ENCODE measurements at places on chromosomes 3 and 15.

- DNase-seq = no peak
Observed at GRCh38 chr15:61888074-61888780, 172.0 kb downstream of the VPS13C start.

GRCh38 chr15:67109141-67110034, 44.0 kb downstream of the SMAD3 start:
- peak; percentile 47 for DNase-seq

- DNase-seq = peak; percentile 79
Observed at GRCh38 chr15:24856397-24857390, 98.1 kb upstream of the SNRPN start.

DNA sequence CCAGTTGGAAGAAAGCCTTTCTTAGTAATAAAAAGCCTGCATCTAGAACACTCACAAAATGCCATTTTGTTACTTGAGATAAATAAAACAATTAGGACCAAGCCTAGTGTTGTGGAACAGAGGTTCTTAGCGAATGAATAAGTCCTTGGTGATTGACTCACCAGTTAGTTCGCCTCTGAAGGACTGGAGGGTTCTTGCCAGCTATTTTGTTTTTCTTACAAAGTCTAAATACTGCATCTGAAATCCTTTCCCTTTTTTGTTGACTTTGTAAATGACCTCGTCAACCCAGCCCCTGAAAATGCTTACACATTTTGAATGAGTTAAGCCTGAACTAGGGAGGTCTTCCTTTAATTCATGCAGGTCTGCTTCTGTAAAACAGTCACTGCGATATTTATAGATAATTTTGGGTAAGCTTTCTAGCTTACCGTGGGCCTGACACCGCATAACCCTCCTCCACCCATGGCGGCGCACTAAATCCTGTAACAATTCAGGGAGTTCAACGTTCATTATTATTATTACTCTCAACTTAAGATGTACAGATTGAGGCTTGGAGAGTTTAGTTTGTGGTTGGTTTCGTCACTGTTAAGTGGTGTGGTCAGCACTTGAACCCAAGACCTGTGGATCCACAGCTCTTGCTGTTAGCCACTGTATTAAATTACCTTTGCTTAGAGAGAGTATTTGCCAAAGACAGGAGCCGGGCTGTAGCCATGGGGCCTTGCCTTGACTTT, 45.0 kb upstream of the SACM1L start:
- no peak for DNase-seq

DNA sequence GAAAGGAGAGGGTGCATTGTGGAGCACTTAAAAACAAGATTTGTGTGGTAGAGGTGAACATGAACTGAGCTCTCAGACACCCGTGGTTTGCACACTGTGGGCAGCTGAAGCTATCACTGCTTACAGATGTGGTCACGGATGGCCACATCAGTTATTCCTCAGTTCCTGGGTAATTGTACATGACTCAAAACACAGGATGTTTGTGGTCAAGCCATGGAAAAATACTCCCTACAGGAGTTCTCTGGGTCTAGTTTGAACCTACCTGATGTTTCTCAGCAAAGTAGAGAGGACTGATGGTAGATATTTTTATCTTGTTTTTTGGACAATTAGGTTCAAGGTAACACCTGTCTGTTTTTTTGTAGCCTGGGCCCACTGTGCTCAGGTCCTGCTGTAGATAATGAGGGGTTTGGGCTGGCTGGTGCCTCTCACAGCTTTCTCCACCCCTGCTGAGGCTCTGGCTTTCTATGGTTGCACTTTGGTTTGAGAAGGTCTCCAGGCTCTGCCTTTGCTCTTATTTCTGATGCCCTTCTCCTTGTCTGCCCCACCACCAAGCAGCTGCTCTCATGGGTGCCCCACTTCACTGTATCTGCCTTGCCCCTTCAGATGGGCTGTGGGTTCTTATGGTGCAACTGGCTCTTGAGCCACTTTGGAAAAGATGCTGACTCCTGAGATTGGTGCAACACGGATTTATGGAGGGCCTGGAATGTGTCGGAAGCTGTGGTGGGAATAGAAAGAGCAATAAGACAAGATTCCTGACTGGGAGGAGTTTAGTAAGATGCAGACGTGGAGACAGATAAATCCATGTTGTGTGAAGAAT, 40.1 kb downstream of the CDCP1 start:
- DNase-seq = no peak

- no peak for DNase-seq
Observed at GRCh38 chr3:138578961-138579574, 15.0 kb downstream of the CEP70 start.

- no peak for DNase-seq
Observed at GRCh38 chr3:155093261-155093660, 13.1 kb downstream of the MME start.

DNA sequence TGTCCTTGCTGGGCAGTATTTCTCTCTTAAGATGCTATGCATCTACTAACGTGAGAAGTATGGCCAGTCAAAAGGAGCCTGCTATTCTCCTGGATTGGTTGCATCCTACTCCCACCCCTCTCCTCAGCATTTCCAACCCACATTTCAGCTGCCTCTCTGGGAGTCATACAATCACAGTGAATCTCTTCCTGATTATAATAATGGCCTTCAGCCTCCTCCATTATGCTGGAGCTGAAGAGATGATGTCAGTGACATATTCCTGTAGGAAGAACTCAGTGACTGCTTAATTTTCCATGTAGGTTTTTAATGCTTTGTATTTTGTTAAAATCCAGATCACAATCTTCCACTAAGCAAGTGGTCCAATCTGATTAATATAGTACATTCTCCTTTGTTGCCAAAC, 82.7 kb upstream of the SUCLG2 start:
- DNase-seq = no peak

- no peak for DNase-seq
Observed at GRCh38 chr3:6448011-6448410, 412.9 kb upstream of the GRM7 start.

- DNase-seq = no peak
Observed at GRCh38 chr15:90710436-90711027, 6.6 kb upstream of the BLM start.

DNA sequence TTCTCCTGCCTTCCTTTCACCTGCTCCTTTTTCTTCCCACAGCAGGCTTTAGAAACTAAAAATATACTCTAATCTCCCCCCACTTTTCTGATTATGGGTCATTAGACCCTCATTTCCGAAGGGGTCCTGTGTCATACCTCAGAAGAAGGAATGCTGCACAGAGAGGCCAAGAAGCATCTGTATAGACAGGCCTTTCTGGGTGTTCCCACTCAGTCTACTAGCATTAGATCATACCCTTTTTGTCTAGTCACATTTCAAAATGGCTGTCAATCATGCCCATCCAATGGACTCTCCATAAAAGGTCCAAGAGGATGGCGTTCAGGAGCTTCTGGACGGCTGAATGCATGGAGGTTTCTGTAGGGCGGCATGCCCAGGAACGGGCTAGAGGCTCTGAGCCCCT, 192.2 kb downstream of the SUCLG2 start:
- DNase-seq = no peak

GRCh38 chr15:80233581-80233980, 18.4 kb downstream of the CTXND1 start:
- no peak for DNase-seq

DNA sequence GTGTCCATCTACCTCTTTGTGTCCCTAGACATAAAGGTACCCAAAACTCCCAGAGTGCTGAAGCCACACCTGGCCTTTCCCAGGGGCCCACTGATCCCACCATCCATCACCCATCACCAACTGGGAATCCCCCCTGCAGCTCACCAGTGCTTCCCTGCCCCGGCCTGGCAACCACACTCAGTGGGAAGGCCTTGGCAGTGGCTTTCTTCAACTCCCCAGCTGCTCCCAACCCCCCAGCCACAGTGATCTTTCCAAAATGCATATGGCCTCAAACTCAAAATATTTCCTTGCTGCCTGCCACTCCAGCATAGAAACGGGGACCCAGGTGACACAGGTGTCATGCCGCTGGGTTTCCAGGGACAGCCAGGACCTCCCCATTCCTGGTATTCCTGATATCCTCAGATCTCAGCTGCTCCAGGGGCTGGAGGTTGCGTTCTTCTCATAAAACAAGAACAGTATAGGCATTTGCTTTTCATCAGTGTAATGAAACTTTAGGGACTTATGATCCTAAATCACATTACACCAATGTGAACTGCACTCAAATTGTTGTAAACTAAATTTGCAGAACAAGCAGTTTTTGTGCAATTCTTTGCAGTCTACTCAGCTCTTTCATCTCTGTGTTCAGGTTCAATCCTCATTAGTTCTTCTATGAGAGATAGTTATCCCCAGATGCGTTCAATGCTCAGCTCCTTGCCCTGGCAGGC, 1.3 kb downstream of the OCA2 start:
- no peak for DNase-seq

DNA sequence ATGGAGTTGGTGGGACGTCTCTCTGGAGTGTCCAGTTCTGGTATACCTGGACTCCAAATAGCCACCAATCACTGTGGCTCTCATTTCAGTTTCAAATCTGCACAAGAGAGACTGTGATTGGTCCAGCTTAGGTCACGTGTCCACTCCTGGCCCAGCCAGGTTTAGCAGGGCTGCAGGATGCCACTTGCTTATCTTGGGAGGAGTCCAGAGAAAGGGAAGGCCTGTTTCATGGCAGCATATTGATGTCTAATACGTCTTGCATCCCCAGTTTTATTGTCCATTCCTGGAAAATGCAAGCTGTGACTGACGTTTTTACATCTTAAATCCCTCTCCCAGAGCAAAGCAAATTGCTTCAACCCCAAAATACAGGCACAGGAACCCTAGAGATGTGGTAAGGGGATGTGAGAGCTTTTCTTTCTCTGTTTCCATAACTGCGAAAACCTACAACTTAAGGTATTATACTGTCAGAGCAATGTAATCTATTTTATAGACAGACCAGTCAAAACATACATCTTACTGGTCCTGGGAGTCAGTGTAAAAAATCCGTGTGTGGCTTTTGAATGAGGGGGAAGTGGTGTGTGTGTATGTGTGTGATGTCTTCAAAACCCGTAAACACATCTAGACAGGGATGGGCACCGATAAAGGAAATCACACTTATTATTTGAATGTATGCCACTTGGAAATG, 274.4 kb downstream of the TLE3 start:
- DNase-seq = no peak

- no peak for DNase-seq
Observed at GRCh38 chr3:42844412-42844713, 31.3 kb downstream of the CYP8B1 start.

- DNase-seq = no peak
Observed at GRCh38 chr15:74657846-74658245, 38.0 kb downstream of the EDC3 start.

- DNase-seq = no peak
Observed at GRCh38 chr3:184261854-184262763, 756 bp upstream of the CAMK2N2 start.

DNA sequence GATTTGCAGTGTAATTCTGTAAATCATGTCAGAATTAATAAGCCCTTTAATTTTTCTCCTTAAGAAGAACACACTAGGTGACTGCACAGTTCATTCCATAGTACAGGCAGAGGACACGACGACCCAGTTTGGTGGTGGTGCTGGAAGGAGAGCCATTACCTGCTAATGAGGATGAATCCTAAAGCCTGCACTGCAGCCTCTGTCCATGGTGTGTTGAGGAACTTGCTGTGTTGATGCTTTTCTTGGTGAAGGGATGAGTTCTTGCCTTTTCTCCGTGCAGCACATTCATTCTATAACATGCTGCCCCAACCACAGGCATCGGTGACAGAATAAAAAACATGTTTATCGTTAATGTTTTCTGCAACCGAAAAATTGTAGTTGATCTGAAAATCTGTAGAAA, 89.6 kb upstream of the VEPH1 start:
- no peak for DNase-seq

- no peak for DNase-seq
Observed at GRCh38 chr3:10198761-10199649, 34.3 kb downstream of the IRAK2 start.

DNA sequence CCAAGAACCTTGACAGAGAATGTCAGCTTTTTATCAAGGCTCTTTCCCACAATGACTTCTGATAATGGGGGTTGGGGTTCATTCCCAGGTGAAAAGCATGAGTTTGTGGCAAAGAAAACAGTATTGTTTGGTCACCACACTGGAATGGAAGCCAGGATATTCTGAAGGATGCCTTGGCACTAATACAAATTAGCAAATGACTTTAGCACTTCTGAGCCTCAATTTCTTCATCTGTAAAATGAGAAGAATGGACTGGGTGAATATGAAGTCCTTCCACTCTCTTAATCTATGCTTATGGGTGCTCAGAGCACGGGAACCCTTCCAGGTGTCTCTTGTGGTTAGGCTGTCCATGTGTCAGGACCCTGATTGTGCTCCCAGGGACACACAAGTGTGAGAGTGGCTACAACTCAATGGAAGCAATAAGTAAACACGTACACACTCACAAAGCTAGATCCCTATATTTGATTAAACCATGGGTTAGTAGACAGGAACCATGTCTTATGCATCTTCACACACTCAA, 21.4 kb downstream of the RAB27A start:
- DNase-seq = no peak

- DNase-seq = no peak
Observed at GRCh38 chr3:192417017-192417416, 310.3 kb downstream of the FGF12 start.

GRCh38 chr3:132694991-132695390, 27.2 kb downstream of the NPHP3 start:
- DNase-seq = no peak

GRCh38 chr15:53437366-53437765, 322.1 kb downstream of the WDR72 start:
- no peak for DNase-seq

DNA sequence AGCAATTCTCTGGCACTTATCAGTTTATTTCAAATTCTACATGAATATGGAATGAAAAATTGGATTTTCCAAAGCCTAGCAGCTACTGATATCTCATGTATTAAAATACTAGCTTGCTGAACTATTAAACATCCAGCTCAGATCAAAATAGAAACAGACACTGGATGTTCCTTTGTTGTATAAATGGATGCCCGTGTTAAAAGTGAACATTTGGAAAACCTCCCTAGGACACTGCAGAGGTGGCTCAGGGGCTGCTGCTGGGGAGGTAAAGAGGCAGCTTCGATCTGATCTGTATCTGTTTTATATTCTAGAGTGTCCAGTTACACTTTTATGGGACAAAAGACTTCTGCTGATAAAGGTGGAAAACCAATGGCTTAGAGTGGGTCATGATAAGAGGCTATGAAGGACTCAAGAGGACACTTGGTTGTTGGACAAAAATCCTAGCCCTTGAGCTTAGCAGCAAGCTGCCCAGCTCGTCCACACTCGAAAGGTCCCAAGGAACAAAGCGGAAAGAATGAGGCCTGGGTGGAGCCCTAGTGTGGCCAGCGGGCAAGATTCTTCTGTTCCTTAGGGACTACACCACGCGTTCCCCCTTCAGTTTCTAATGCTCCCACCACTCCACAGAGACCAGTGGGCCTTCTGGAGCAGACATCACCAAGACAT, 9.9 kb downstream of the MESD start:
- no peak for DNase-seq
